Upper lobe of left lung (tissue), 6 donors: ENCODE measurements at places on chromosomes 2 and 18. TPM values are rescaled to one million over a fixed set of nuclear protein-coding genes. Genes with fewer than 3 reads are reported as not detected.

DNA sequence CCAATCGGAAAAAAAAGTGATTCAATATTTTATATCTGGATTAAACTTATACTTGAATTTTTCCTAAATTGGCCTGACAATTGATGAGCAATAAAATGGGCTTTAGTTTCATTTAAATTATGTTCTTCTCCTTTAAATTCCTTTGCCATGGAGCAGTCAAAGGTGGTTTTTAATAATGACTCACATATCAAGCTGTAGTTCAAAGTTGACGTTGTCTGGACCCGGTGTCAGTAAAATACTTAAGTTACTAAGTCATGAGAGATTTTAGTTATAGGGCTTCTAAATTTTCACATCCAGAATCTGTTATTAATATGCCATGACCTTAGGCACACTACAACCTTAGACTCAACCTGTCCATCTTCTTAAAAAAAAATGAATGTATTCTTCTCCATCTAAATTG is 62.5 kb downstream of the CDH2 start:
- no peaks in the 10 kb centered on the region for H3K36me3 ChIP-seq
- no peak overlapping the region for H3K4me3 ChIP-seq
- H3K4me1 ChIP-seq: no peaks in the 10 kb centered on the region
- H3K27ac ChIP-seq: no peak overlapping the region
- H3K27me3 ChIP-seq: no peaks in the 10 kb centered on the region

RNF138 gene
- 24.0 TPM for total RNA-seq

ANKRD30B gene
- not detected for total RNA-seq

GRCh38 chr18:51861046-51861445 is 479.0 kb upstream of the DCC start:
- H3K27me3 ChIP-seq: no peaks in the 10 kb centered on the region
- H3K4me3 ChIP-seq: no peak overlapping the region
- no peaks in the 10 kb centered on the region for H3K36me3 ChIP-seq
- no peaks in the 10 kb centered on the region for H3K4me1 ChIP-seq
- no peak for DNase-seq

DNA sequence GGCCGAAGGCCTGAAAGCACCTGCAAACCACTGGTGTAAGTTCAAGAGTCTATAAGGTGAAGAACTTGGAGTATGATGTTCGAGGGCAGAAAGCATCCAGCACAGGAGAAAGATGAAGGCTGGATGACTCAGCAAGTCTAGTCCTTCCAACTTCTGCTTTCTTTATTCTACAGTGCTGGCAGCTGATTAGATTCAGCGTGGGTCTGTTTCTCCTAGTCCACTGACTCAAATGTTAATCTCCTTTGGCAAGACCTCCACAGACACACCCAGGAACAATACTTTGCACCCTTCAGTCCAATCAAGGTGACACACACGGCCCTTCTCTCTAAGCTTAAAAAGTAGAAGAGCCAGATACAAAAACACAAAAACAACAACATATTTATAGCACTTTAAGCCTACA is 43.4 kb downstream of the NMS start:
- no peak for DNase-seq
- H3K27me3 ChIP-seq: no peaks in the 10 kb centered on the region
- no peak overlapping the region for H3K27ac ChIP-seq

AP1S3 gene
- 18.7 TPM for total RNA-seq

- DNase-seq: no peak
- H3K36me3 ChIP-seq: no peaks in the 10 kb centered on the region
- H3K4me1 ChIP-seq: no peaks in the 10 kb centered on the region
- no peak overlapping the region for H3K4me3 ChIP-seq
- H3K27me3 ChIP-seq: no peaks in the 10 kb centered on the region
- H3K27ac ChIP-seq: no peak overlapping the region
Observed at GRCh38 chr2:239898292-239898925, 126.7 kb downstream of the NDUFA10 start.

DNA sequence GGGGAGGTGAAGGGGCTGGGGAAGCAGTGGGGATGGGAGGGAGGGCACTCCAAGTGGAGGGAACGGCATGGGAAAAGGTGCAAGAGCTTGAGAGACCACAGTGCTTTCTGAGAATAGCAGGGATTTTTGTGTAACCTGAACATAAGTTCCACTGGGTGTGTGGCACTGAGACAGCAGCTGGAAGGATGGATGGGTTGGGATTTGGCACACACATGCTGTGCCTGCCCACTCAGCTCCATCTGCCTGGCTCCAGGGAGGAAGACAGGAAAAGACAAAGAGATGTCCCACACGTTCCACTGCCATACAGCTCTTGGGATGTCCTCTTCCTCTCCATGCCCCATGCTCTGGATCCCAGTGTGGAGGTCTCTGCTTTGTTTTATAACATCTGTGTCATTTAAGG is 114.1 kb upstream of the TEX51 start:
- H3K4me3 ChIP-seq: no peak overlapping the region
- DNase-seq: no peak

DNA sequence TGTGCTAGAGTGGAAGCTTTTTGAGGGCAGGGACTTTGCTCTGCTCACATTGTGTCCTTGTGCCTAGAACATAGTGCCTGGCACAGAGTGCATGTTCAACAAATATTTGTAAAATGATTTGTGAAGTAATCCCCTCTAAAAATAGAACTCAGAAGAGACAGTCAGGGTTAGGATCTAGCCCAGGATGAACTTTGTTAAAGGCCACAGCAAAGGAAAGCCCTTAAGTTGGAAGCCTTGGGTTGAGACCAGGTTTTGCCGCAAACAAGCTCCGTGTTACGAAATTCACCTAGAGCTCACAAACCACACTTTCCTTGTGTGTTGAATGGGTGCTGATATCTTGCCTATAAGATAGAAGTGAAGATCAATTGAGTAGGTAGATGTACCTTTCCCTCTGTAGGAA is 84.2 kb downstream of the SETBP1 start:
- H3K4me1 ChIP-seq: peaks cover 15% of the 10 kb centered on the region
- H3K36me3 ChIP-seq: no peaks in the 10 kb centered on the region
- no peak for DNase-seq

DNA sequence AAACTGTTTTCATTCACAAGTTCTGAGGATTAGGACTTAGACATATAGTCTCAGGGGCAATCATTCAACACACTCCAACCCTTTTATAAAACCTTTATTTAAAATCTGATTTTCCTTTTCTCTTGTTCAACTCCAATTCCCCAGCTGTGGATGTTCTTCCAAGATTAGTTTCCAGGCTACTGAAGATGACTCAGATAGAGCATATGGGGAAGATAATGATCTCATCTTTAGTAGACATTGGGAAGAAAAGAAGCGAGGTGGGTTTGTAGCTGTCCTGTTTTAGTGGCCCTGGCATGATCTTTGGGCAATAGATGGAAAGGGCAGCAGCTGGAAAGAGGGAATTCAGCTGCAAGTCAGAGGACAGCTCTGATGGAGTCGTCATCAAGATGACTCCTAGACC is 247.7 kb upstream of the CCDC68 start:
- no peaks in the 10 kb centered on the region for H3K4me1 ChIP-seq
- no peaks in the 10 kb centered on the region for H3K36me3 ChIP-seq
- H3K4me3 ChIP-seq: no peak overlapping the region
- no peak for DNase-seq
- H3K27me3 ChIP-seq: no peaks in the 10 kb centered on the region

- no peak overlapping the region for H3K4me3 ChIP-seq
- DNase-seq: no peak
- no peak overlapping the region for H3K27ac ChIP-seq
- H3K27me3 ChIP-seq: no peaks in the 10 kb centered on the region
Observed at GRCh38 chr18:48116873-48117630, 186.6 kb upstream of the SMAD2 start.

RGPD6 gene
- 8.4 TPM for total RNA-seq

DNA sequence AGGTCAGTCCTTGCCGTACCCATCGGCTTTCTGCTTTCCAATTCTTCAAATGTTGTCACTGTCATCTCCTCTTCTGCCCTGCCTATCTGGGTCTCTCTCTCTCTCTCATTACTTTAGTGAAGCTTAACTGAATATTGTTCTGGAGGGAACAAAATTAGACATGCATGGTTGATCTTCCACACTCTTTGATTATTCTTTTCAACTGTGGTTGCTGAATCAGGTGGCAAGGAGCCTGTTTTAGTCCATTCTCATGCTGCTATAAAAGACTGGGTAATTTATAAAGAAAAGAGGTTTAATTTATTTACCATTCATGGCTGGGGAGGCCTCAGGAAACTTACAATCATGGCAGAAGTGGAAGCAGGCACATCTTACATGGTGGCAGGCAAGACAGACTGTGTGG is 157.9 kb downstream of the ARL4C start:
- H3K4me1 ChIP-seq: no peaks in the 10 kb centered on the region
- no peak for DNase-seq
- H3K27ac ChIP-seq: no peak overlapping the region
- no peak overlapping the region for H3K4me3 ChIP-seq

FAM210A gene
- 12.9 TPM for total RNA-seq

SPAG16 gene
- total RNA-seq: 9.7 TPM

SLC20A1 gene
- 57.8 TPM for total RNA-seq

DNA sequence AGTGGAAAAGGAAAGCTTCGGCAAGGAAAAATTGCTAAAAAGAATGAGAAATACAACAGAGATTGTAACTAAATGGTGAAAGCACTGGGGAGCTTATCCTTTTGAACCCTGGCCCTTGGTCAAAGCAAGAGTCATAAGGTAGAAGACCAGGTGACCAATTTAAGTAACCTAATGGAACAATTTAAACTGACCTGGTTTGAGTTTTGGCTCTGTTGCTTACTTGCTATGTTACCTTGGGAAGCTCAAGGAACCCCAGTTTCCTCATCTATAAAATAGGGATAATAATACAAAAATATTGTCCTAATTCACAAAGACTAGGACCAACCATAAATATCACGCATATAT is 48.6 kb downstream of the NHEJ1 start:
- H3K27me3 ChIP-seq: no peaks in the 10 kb centered on the region
- no peak for DNase-seq
- H3K4me1 ChIP-seq: peaks cover 43% of the 10 kb centered on the region
- no peak overlapping the region for H3K4me3 ChIP-seq
- H3K36me3 ChIP-seq: no peaks in the 10 kb centered on the region
- no peak overlapping the region for H3K27ac ChIP-seq

- no peaks in the 10 kb centered on the region for H3K36me3 ChIP-seq
- no peaks in the 10 kb centered on the region for H3K27me3 ChIP-seq
- peak; percentile 46 for DNase-seq
- H3K4me3 ChIP-seq: no peak overlapping the region
- no peak overlapping the region for H3K27ac ChIP-seq
Observed at GRCh38 chr2:3778851-3779495, 75.6 kb downstream of the DCDC2C start.

- H3K4me3 ChIP-seq: no peak overlapping the region
- peaks cover 16% of the 10 kb centered on the region for H3K4me1 ChIP-seq
- no peaks in the 10 kb centered on the region for H3K36me3 ChIP-seq
- H3K27me3 ChIP-seq: no peaks in the 10 kb centered on the region
Observed at GRCh38 chr2:37898448-37898847, 26.6 kb upstream of the RMDN2 start.

DNA sequence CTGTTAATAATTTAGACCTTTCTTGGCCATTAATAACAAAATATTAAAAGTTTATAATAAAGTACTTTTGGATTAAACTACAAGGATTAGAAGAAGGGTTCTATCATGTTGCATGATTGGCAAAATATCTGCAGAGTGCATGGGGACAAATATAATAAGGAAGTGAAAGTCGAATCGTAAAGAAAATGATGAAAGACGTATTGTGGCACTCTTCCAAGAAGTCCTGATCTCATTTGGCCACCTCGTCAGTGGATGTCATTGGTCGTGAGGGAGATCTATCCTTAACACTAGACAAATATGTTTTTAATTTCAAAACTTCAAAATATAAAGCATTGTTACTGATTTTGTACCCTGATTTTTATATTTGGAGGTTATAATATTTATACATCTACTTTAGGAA is 197.7 kb upstream of the STON1 start:
- no peak for DNase-seq
- H3K36me3 ChIP-seq: no peaks in the 10 kb centered on the region
- peaks cover 8% of the 10 kb centered on the region for H3K4me1 ChIP-seq
- no peak overlapping the region for H3K27ac ChIP-seq

DNA sequence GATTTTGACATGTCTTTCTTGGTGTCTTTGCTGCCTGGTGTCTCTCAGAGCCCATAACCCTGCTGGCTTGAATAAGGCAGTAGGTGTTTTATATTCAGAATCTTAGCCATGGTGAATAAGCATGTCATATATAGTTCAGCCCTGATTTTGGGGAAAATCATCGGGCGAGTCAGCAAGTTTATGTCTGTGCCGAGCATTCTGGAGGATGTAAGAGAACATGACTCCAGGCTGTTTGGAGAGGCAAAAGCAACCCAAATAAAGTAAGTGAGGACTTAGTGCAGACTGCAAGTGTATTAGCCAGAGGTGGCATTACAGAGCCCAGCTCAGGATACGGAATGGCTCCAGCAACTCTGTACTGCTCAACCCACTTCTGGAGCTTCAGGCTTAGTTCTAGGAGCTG is 50.3 kb downstream of the TCF7L1 start:
- no peak overlapping the region for H3K27ac ChIP-seq
- no peak overlapping the region for H3K4me3 ChIP-seq
- no peaks in the 10 kb centered on the region for H3K27me3 ChIP-seq

DNA sequence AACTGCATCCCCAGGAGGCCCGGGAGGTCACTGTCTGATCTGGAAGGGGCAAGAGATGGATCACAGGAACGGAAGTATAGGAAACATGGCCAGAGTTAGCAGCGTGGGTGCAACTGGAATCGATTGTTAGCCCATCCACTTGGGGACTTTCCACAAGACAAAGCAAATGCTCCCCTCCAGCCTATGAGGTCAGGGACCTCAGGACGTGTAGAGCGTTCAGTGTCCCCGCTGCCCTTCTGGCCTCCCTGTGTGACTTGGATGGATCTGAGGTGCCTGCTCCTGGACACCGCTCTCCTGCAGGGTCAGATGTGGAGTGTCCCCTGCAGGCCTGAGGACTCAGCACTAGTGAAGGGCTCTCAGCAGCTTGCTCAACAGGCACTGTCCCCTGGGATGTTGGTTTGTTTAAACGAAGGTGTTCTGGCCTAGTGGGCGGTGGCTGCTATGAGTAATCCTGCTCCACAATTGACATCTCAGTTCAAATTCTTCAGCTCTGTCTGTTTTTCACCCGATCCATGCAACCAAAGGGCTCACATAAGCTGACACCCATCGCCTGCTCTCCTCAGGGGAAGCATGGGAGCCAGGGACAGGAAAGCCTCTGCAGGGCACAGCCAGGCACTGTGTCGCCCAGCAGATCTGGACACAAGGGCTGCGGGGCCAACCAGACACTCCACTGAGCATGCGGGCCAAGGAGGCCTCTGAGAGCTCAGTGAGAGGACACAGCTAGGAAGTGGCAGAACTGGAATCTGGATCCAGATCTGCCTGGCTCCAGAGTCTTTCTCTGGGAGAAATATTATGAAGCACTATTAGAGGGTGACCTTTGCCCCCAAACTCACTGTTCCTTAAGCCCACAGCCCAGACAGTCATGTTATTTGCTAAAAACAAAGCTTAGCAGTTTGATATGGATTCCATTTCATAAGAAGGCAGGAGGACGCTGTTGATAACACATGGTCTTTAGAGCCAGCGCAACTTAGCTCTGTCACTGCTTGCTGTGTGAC is 78.5 kb downstream of the RHOB start:
- no peak overlapping the region for H3K4me3 ChIP-seq
- peaks cover 25% of the 10 kb centered on the region for H3K4me1 ChIP-seq
- H3K36me3 ChIP-seq: no peaks in the 10 kb centered on the region
- H3K27ac ChIP-seq: peak overlapping the region; percentile 78
- DNase-seq: no peak
